ENCODE measurements at places on chromosomes 6 and 20. TPM values are rescaled to one million over a fixed set of nuclear protein-coding genes. Genes with fewer than 3 reads are reported as not detected.

GRCh38 chr6:158388727-158389126, 76.5 kb downstream of the TULP4 start:
- no peak for DNase-seq

GRCh38 chr20:58289143-58289542, 20.4 kb upstream of the RAB22A start:
- DNase-seq, result no peak

- DNase-seq, result peak; percentile 93
These were observed 18.7 kb downstream of the UQCC2 start for GRCh38 chr6:33692760-33693158.

GRCh38 chr6:37794825-37795224, 24.7 kb upstream of the ZFAND3 start:
- no peak for DNase-seq

- no peak for DNase-seq
These were observed 208.3 kb downstream of the ZFAND3 start for GRCh38 chr6:38027685-38028373.

DNA sequence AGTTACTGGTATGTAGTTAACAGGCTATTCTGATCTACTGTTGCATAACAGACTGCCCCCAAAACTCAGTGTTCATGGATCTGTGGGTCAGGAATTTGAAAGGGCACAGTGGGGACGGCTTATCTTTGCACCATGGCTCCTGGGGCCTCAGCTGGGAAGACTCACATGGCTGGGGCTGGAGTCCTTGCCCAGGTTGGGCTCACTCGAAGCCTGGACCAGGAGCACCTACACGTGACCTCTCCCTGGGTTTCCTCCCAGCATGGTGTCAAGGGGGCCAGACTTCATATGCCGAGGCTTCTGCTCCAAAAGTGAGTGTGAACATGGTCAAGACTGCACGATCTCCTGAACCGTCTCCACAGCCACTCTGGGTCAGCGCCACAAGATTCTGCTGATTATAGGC, 11.7 kb downstream of the SYNDIG1 start:
- no peak for DNase-seq

DNA sequence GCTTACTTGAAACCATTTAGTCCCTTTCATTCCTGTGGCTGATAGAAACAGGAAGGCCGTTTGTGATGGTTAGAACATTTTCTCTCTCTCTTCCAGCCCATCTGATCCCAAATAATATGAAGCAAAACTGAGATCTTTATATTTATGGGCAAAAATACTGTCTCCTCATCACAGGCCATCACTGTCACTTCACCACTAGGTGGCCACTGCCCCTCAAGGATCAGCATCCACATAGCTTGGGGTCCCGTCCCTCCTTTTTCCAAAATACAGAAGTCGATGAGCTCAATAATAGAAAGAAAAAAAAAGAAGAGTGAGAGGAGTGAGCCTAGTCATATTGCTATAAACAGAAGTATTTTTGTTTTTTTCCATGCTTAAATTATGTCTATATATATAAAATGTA, 46.4 kb upstream of the LAMP5 start:
- DNase-seq, result no peak

GRCh38 chr6:163965426-163966348, 551.2 kb downstream of the QKI start:
- DNase-seq, result no peak

- DNase-seq, result no peak
These were observed 34.4 kb downstream of the TSBP1 start for GRCh38 chr6:32337186-32337805.

GRCh38 chr20:5714261-5715041, 35.8 kb upstream of the SHLD1 start:
- DNase-seq, result no peak

Gene BCL2L1
- total RNA-seq, result 70.2 TPM

GRCh38 chr6:9761220-9761619, 653.7 kb downstream of the TFAP2A start:
- DNase-seq, result no peak

GRCh38 chr6:119856136-119856535, 506.6 kb upstream of the MAN1A1 start:
- DNase-seq, result no peak

- no peak for DNase-seq
These were observed 849 bp upstream of the BMP7 start for GRCh38 chr20:57267158-57267821.
